ENCODE measurements at places on chromosomes 4 and X.

DNA sequence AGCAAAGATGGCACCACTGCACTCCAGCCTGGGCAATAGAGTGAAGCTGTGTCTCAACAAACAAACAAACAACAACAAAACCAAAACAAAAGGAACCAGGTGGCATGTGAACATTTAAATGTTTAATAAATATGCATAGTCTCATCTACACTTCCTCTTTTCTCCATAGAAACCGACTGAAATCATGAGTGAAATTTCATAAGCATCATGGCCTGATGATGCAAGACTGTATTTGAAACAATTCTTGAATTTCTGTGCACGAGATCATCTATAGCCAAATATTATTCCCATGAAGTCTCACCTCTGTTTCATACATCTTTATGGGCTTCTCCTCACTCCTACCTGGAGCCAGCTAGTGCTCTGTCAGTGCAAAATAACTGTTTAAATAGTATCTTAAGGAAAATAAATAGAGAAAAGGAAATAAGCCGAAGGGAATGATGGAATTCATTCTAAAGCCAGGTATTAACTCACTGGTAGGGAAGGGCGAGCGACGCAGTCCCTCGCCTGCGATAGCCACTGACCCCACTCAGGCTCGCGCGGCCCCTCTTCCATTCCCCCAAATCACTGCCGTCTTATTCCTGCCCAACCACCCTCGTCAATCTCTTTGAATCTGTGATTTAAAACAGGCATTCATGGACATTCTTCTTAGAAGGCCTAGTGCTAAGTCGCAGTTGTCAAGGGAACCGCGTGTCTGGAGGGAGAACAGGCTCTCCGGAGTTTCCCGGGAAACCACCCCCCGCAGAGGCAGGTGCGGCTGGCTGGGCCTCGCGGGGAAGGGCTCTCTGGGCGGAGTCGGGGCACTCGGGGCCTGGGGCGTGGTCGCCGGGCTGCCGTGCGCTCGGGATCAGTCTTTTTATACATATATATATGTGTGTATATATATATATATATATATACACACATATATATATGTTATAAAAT, 52.4 kb upstream of the TRIM2 start:
- peak; percentile 63 for DNase-seq

DNA sequence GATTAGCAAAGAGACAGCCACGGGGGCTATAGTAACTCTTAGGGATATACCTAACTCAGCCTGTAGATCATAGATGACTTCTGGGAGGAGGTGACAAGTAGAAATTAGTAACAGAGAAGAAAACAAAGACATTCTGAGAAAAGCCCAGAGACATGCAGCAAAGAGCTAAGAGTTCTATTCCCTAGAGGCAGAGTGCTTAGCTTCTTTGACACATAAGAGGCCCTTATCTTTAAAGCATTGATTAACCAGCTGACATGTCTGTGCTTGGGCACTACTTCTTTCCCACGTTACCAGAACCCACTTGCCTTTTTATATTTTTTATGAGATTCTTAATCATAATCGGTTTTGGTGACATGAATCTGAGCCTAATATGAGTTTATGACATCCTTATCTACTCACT, 179.5 kb downstream of the GABRB1 start:
- DNase-seq, result no peak

DNA sequence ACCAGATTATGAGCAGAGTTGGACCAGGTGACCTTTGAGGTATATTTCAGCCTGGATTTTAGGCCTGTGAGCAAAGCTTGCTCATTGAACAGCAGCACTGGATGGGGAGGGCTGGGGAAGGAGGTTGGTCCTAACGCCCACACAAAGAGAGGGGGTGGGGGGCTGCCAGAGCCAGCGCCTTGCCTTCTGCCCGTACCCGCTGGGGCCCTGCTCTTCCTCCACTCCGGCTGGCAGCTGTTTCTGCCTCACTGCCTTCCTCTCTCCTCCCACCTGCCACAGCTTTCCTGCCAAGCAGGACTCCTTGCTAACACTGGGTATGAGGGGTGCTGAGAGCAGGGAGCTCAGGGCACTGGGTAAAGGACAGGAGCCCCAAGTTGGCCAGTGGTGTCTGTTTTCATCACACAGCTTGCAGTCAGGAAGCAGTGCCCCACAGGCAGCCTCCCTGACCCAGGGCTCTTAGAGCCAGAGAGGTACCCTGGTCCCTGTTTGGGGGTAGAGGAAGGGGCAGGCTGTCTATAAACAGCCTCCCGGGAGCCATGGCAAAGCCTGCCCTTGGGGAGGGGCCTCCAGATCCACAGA, 6.1 kb downstream of the NALF2 start:
- no peak for DNase-seq

GRCh38 chr4:1984406-1985191, 24.2 kb downstream of the NELFA start:
- no peak for DNase-seq

GRCh38 chrX:148728901-148729300, 228.5 kb downstream of the AFF2 start:
- no peak for DNase-seq

DNA sequence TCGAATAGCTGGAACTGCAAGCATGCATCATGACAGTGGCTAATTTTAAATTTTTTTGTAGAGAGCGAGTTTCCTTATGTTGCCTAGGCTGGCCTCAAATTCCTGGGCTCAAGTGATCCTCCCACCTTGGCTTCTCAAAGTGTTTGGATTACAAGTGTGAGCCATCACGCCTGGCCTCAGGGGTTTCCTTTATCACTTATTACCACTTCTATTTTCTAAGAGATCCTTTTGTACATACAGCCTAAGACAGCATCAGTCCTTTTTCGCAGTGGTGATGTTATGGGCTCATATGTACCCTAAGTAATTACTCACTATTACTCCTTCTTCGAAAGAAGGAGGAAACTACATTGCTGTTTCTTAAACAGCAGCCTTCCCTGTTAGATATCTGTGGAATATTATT, 54.1 kb upstream of the CDKN2AIP start:
- DNase-seq, result no peak

DNA sequence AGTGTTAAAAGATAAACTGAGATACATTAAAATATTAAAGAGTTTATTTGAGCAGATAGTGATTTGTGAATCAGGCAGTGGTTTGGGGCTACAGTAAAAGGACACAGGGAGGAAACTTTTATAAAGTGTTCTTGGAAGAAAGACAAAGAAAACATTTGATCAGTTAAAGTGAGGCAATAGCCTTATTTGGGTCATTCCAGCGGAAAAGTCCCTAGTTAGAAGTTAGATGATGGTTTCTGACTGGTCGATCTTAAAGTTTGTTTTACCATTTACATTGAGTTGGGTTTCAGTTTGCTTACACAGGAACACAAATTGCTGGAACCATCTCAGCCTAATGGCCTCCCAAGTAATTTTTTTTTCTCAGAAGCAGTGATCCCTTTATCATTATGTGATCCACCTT, 69.7 kb downstream of the PPP1R2C start:
- DNase-seq, result no peak
